ENCODE measurements at places on chromosomes 13 and 19.

DNA sequence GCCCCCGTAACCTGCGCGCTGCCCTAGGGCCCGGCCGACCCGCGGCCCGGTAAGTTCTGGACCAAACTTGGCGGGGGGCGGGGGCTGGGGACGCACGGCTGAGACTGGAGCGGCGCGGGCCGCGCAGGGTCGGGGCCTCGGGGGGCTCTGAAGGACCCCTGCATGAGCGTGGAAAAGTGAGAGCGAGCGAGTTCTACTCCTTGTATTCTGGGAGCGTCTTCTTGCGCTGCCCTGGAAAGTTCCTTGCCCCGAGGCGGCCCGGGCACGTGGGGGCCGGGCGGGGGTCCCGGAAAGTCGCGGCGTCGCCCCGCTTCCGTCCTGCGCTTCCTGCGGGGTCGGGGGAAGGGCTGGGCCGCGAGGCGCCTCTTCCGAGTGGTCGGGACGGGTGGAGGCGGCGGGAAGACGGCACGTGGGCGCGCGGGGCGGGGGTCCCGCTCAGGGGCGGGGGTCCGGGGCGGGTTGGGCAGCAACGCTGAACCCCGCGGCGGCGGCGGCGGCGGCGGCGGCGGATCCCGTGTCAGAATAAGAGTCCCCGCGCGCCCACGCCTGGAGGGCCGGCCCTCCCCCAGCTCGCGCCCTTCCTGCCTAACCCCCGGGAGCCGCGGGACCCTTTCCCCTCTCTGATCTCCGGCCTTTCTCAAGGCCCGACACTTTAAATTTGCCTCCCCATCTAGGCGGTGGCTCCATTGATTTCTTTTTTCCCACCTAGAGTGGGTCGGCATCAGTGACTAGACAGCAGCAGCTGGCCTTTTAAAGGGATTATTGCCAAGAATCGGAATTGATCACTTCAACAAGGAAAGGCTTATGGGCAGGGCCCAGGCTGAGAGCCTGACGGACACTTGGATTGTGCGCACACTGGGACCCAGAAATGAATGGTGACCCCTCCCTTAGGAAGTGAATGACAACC, 749 bp downstream of the GATAD2A start:
- DNase-seq, result peak; percentile 51

- DNase-seq, result no peak
Observed at GRCh38 chr19:19650331-19650730, 6.9 kb upstream of the GMIP start.

DNA sequence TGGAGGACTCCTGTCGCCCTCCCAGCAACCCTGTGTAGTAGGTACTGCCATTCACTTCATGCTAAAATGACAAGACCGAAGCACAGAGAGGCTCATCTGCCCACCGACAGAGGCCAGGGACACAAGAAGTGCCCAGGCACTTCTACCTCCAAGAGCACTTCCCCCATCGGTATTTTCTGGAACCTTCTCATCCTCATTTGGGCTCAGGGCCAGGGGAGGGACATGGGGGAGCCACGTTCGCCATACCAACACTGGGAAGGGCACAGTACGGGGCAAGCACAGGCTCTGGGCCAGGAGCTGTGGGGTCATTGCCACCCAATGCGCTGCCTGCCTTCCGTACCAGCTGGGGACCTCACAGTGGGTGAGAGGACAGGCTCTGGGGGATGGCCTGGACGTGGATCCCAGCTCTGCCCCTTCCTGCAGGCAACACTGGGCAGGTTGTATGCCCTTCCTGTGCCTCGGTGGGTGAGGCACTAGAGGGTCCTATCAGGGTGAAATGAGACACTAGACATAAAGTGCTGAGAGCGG, 21.3 kb upstream of the CCNP start:
- DNase-seq, result no peak

GRCh38 chr19:6668691-6669090, 1.3 kb downstream of the TNFSF14 start:
- DNase-seq, result no peak

DNA sequence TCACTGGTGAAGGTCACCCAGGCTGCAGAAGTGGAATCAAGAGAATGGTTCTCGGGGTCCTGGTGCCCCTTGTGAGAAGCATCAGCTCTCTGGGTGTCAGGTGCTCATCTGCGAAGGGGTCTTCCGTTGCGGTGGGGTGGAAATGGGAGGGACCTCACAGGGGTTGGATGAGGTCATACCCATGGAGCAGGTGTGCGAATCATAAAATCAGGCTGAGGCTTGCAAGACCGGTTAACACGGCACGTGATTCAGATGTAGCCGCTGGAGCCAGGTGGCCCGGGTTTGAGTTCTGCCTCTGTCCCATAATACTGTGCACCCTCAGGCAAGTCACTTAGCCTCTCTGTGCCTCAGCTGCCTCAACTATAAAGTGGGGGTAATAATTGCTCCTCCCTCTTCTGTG, 3.9 kb upstream of the KLK15 start:
- no peak for DNase-seq

Measured in neural crest cell (in vitro differentiated cells).